COR-L47 (cell line): ENCODE measurements at places on chromosomes 3 and 15.

- DNase-seq, result no peak
Observed at GRCh38 chr3:16803019-16803418, 81.7 kb upstream of the PLCL2 start.

DNA sequence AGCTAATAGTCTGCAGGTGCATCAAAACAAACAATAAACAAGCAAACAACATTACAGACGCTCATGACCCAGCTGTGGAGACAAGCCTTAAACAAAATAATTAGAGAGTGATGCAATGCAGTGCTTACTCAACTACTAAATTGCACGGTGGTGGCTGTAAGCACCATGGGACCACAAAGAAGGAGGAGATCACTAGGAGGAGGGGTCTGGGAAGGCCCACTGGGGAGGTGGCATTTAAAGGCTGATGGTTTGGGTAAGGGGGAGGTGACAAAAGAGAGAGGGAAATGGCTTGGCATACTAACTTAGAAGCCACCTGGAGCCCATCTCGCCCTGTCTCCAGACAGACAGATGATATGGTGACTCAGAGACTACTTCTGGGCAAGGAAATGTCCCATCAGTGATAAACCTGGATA is 516.7 kb downstream of the FOXP1 start:
- DNase-seq, result no peak

GRCh38 chr15:49383266-49383665 is 39.8 kb upstream of the FGF7 start:
- DNase-seq, result no peak

DNA sequence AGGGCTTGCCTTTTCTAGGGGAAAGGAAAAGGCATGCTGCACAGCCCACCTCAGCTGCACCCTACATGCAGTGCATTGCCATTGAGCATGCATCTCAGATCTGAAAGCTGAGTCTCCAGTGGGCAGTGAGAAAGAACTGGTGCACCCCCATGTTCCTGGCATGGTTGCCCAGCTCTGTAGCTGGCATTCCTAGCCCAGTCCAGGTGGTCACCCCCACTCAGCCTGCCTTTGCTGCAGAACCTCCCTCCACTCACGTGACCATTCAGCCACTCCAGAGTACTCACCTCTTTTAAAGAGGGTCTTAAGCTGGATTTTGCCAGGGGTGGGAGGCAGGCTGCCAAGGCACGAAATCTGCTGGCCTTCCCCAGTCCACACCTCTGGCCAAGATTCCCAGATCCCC is 208.6 kb upstream of the TOPAZ1 start:
- DNase-seq, result no peak

GRCh38 chr3:119019767-119020518 is 14.7 kb downstream of the IGSF11 start:
- no peak for DNase-seq

DNA sequence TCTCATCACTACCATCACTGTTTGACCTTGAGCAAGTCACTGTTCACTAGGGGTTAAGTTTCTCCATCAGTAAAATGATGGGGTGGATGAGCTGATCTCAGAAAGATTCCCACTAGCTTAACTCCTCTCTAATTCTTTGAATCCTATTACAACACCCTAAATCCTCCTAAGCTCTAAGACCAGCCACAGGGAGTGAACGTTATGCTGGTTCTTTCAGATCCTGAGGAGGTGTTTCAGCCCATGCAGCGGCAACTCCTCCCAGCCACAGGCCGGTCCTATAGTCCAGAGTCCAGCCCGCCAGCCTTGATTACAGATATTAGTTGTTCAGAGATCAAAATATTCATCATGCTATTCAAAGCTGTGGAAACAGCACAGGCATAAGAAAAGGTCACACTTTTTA is 15.1 kb downstream of the MB21D2 start:
- no peak for DNase-seq
